ENCODE measurements at places on chromosomes 2 and 18.

- DNase-seq, result no peak
Measured at GRCh38 chr18:69954719-69955480, 7.2 kb upstream of the CD226 start.

DNA sequence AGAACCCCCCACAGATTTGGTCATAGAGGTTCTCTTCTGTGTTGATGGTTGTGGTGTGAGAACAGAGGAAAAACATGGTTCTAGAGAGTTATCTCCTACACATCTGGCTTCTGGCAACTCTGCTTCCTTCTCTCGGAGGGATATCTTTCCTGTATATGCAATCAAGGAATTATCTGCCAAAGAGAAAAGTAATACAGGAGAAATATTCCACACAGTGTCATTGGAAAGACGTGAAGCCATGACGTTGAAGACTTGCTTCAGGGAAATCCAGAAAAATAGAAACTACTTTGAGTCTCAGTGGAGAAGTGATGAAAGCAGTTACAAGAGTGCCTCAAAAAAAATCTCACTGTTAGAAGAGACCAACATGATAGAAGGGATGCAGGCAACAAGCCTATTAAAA lies 78.5 kb downstream of the RAB31 start:
- no peak for DNase-seq

GRCh38 chr18:67183398-67183797 lies 333.1 kb downstream of the DSEL start:
- DNase-seq, result no peak

DNA sequence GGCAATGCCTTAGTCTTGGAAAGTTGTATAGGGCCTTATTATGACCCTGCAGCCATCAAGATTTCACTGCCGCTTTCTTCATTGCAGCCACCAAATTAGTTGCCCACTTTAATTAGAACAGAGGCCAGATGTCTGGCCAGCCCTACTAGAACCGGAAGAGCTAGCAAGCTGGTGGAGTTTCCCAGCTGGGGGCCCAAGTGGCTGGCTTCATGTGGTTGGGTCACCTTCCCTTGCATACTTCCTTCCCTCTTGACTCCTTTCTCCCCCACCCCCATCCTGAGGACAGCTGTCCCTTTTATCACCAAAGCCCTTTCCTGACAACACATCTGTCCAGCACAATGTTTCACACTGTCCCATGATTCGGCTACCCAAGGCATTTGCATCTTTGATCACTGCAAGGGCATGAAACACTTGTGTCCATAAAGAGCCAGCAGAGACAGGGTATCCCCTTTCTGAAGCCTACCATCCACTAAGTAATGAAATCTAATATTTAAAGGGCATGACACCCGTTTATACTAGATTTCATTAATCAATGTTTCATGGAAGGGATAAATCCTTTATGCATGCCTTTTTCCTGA lies 187.2 kb downstream of the BCL11A start:
- no peak for DNase-seq

GRCh38 chr2:240811346-240812300 lies 8.4 kb downstream of the KIF1A start:
- no peak for DNase-seq

- no peak for DNase-seq
Measured at GRCh38 chr2:58051445-58051844, 4.8 kb downstream of the VRK2 start.

GRCh38 chr2:236919209-236919608 lies 166.5 kb upstream of the COPS8 start:
- DNase-seq, result no peak

DNA sequence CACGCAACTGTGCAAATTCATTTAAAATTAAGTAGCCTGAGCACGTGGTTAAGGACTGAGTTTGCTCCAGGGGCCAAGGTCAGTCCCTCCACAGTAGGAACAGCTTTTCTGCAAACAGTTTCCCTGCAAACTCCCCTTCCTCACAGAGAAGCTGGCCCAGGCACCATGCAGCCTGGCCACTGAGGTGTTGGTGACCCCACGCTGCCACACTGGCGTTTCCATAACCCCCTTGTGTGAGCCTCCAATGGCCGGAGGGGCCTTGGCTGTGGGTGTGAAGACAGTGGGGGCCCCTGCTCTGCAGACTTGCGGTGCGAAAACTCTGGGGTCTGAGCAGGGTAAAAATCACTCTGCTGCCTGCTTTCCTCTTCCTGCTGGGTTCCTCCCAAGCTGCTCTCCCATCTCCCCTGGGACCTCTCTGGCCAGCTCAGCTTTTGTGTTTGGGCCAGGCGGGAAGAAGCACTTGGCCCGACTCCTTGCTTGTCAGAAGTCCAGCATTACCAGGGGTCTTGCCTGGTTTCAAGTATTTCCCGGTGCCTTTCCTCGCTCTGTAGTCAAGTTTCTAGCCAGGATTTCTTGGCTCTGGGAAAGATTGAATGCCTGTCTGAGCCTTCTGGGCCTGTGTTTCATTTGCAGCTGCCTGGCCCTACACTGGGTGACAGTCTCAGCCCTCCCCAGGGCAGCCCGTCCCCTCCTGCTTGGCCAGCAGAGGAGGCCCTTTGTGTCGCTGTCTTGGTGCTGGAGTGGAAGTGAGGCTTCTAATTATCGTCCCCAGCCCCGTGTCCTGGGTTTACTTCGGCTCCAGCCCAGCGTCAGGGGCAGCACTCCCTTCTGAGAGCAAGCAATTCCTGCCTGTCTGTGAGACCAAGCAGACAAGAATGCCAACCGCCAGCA lies 131.4 kb upstream of the SLC1A4 start:
- peak; percentile 78 for DNase-seq

All from stromal cell of bone marrow (primary cell).